Posterior vena cava (tissue), 2 donors: ENCODE measurements at places on chromosomes 6 and 20. TPM values are rescaled to one million over a fixed set of nuclear protein-coding genes. Genes with fewer than 3 reads are reported as not detected.

CENPW gene
- total RNA-seq, result 42.2 TPM

DNA sequence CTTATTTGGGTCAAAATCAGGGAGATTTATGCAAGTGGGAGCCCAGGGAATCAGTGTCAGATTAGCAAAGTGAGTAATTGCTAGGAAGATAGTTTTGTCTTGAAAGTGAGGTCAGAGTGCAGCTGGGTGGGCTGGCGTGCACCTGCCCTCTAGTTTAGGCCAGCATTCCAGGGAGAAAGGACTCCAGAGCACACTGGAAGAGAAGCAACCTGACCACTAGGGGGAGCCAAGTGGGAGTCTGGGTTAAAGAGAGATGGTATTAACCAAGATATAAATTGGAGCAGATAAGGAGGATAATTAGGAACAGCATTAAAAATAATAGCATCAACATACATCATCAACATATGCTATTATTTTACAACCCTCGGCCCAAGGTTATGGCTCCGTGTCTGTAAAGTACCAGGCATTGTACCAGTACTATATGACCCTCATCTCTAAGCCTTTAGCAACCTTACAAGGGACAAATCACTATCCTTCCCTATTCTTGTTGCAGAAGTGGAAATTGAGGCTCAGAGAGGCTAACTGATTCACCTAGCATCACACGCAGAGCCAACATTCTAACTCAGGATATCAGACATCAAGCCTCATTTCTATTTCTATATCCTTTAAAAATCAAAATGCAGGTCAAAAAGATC is 57.8 kb downstream of the SLC2A10 start:
- peak; percentile 56 for DNase-seq

DNA sequence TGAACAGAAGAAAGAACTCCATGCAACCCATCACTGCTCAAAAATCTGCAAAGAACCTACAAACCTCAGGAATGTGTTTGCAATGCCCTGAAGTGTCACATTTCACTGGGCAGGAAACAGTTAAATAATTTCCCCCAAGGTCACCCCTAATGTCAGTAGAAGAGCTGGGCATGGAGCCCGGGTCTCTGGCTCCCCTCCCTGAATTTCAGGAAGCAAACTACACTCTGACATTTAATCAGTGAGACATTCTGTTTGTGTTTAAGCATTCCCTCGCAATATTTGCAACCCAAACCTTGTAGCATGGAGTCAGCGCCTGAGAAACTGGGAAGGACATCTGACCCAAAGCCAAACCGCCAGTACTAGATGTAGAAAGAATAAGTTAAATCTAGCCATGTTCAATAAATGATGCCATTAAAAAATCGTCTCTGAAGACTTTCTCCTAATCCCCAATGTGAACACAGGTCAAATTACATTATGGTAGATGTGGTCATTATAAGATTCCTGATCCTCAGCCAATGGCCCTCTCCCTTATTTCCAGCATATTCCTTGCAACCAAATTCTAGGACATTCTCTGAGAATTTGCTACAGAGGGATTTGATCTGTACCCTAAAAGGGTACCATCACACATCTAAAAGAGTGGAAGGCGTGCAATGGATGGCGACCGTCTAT is 91.2 kb upstream of the ADTRP start:
- peak; percentile 88 for DNase-seq

LY6G6C gene
- not detected for total RNA-seq

DNA sequence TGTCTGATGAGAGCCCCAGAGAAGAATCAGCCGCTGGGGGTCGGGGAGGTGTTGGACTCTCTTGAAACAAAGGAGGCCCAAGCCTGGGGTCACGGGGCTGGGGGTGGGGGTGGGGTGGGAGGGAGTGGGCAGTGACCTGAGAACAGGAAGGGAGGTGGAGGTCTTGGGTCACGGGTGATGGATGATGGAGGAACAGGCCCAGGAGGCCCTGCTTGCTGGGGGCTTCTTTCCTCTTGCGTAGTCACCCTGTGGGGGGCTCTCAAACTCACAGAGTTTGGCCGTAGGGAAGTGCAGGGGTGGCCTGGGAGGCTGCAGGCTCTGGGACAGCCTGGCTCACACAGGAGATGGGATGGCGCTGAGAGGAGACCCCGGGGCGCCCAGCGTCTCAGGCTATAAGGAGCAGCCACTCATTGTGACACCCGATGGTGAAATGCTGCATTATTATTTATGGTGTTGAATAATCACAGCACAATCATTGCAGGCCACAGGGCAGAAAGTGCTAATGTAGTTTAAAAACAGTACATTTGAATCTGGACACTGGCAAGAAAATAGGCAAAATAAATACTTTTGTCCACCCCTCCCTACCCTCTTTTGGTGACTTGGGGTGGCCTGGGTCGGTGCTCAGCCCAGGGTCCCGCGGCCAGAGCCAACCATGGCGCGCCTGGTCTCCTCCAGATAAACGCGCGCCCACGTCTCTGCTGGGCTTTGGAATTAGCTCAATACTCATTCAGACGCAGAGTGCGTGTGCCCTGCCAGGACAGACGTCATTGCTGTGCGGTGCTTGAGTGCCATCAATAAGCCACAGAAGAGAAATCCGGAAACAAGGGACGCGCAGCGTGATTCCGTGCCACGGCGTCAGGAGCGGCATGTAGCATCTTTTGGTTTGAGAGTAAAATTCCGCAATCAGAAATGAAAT is 27.3 kb upstream of the BHLHE23 start:
- DNase-seq, result peak; percentile 53

DNA sequence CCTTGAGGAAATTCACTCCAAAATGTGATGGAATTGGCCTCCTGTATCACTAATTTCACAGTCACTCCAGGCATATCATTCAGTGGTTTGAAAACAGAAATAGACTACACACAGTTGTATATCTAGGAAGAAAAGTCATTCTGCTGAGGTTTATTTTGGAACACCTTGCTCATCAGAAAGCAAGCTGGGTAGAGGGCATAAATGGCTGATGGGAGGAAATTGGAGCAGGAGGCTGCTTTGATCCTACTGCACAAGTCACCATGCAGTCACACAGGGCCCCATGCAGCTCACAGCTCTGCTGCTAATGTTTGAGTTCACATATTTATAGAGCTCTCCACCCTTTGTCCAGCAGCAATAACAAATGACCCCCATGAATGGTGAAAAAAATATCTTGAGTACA is 12.3 kb downstream of the NHLRC1 start:
- DNase-seq, result no peak

DNA sequence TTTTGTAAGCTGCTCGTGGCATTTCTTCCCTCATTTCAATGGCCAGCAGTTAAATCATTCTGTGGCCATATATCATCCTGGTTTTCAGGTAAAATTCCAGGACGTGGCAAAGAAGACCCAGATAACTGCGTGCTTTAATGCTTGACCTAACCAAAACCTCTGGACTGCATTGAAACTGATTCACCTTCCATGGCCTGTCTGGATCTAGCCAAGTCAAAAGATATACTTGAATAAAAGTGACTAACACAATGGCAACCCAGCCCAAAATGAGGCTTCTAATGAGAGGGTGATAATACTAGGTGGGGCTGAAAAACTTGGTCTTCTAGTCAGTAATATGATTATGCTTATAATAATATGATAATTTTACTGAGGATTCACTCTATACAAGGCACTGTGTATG is 16.5 kb upstream of the PCSK2 start:
- DNase-seq, result no peak

- DNase-seq, result peak; percentile 58
Observed at GRCh38 chr6:169159331-169159730, 94.3 kb downstream of the THBS2 start.

- DNase-seq, result no peak
Observed at GRCh38 chr6:31888276-31889258, 8.9 kb downstream of the EHMT2 start.

DNA sequence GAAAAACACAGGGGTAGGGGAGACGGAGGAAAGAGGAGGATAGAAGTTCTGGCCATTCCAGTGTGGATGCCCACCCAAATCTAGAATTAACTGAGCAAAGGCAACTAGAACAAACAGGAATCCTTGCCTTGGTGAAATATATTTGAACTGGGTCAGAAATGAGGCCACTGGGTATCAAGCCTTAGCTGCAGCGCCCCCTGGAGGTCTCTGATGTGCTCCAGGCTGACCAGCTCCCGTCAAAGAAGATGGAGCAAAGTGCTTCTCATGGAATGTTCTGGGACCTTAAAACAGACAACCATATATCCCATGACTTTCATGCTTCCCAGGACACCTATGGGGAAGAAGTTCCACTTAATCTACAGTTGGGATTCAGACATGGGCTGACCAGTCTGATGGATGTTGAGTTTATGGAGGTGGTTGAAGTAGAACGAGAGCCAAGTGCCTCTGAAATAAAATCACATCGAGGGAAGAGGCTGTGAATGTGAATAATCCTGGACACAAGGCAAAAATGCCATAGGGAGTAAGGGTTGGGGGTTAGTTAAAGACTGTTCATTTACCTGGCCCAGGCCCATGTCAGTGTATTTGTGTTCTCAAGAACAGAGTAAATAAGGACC is 50.4 kb downstream of the HLA-DPB1 start:
- DNase-seq, result peak; percentile 89

DNA sequence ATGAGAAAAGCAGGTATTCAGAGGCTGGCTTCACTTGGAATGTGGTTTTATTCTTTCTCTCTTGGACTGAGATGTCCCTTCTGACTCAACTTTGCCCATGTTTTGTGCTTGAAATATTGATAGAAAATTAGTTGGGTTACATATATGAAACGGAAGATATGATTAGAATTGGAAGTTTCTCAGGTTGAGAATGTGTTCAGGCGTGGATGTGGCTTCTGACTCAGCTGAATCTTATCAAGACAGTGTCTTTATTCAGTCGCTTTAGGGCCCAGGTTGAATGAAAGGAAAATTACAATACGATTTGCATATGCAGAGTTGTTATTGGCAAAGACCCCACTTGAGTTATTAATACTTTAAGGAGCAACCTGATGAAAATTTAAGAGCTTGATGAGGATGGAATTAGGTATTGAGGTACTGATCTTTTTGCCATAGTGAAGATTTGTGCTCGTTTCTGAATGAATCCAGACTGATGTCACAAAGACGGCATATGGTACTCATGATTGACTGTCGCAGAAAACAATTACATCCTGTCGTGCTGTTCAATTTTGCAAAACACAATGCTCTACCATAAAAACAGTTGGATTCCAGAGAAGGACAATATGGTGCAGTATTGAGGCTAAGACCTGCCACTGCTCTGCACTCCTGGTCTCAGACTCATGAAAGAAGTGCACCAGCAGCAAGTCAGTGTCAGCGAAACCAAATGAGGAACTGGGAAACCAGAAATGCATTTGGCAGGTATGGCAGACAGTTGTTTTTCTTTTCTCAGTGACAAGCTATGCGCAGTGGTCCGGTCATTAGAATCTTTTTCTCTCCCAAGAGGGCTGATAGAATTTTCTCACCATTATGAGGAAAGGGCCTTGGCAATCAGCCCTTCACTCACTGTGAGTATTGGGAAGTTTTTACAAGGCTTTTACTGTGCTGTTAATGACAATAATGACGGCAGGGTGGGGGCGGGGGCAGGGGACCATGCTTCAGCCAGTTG is 158.3 kb downstream of the DOK5 start:
- DNase-seq, result no peak

DNA sequence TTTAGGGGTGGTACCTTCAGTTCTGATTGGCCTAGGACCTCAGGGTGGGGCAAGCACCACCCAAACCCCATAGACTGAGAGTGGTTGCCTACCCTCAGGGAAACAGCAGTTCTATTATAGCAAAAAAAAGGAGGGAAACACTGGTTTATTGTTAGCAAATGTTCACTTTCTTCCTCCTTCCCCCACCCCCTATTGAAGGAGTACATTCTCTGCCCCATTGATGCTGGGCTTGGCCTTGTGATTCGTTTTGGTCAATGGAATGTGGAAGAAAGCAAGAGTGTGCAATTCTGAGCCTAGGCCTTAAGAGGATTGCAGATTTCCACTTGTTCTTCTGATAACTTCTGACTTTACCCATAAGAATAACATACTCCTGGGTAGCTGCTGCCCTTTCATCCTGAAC is 255.8 kb downstream of the NFATC2 start:
- DNase-seq, result no peak

PROCR gene
- total RNA-seq, result 239 TPM

DNA sequence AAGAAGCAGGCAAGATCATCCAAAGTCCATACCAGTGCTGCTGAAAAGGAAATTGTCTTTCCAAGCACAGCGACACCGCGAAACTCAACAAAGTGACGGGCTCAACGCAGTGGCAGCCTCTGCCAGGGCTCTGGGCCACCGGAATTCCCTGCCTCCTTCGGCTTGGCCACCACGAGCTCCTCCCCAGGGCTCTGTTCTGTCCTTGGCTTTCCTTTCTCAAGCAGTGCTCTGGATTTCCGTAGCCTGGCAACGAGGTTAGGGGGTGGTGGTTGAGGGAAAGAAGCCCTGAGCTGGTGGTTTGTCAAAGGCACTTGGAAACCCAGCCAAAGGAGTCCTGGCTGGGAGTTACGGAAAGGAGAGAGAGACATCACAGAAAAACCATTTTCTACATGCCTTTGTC is 31.2 kb downstream of the PRR18 start:
- DNase-seq, result no peak

C20orf204 gene
- total RNA-seq, result 0.76 TPM

DNA sequence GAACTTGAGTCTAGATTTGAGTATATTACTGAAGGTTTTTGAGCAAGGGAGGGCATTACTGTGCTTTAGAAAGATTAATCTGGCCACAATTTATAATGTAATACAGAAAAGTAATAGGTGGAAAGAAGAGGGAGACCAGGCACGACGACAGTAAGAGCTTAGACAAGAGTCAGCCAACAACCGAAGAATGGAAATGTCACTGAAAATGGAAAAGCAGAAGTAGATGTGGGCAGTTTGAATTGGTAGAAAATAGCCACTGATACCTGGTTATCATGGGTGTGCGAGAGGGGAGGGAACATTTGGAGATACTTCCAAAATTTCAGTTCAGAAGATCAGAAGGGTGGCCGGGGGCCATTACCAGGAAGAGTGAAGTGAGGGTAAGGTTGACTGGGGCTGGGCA is 339.1 kb downstream of the UTRN start:
- no peak for DNase-seq

DNA sequence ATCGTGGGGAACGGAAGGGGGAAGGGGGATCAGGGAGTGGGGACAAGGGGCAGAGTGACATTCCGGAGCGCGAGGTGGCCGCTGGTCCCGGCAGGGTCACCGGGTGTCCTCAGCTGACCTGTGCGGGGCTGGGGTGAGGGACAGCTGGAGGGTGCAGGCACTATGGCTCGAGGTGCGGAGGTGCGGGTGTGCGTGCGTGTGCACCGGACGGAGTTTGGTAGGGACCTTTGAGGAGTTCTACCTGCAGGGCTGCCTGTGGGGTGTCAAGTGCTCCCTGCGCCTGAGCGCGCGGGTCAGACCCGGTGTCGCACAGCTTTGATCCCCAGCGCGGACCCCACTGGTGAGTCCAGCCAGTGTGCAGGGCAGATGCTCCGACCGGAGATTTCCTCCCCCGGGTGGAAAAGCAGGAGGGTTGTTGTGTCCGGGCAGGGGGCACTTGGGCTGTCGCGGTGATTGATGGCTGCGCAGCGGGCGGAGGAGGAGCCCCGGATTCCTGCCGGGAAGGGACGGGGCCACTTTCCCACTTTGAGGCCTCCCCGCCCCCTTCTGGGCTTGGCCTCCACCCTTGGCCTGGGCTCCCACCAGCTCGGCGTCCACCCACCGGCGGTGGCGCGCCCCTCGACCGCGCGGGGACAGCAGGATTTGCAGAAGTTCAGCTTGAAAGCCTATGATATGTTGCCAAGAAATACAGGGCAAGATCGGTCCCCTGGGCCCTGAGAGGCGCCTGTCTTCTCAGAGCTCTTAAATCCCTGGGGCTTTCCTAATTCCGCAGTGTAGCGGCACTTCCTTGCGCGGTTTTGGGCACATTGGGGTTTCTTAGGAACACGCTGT is 658 bp downstream of the RIN2 start:
- peak; percentile 91 for DNase-seq

SMLR1 gene
- total RNA-seq, result not detected
